ENCODE measurements at places on chromosomes 16 and 17.

- DNase-seq, result no peak
Observed at GRCh38 chr16:59259950-59260319, 525.8 kb upstream of the GOT2 start.

- no peak for DNase-seq
Observed at GRCh38 chr16:63776034-63776433, 1345.8 kb downstream of the CDH11 start.

DNA sequence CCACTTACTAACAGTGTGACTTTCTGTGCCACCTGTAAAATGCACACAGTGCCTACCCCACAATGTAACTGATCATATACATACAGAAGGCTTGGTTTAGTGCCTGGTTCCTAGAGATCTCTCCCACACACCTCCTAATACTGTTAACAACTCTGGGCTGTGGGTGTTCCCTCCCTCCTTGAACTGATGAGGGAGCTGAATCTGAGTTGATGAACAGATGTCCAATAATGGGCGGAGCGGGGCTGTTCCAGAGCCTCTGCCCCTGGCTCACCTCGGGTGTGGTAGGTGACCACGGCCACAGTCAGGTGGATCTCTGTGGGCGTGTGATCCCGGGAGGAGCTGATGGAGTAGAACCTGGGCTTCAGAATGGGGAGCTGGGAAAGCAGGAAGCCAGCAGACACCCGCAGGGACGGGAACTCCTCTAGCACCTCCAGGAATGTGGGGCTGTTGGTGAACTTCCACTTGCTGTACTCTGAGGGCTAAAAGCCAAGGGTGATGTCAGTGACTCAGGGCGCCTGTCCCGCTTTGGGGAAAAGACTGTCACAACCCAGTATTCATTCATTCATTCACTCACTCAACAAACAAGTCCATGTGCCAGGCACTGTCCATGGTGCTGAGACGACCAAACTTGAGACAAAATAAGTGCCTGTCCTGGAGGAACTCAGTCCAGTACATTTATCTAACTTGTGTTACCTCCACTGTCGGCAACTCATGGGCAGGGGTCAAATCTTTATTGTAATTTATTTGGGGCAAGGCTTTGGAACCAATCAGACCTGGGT, 37.6 kb downstream of the NOS2 start:
- peak; percentile 45 for DNase-seq

GRCh38 chr17:66190738-66191592, 968 bp downstream of the CEP112 start:
- DNase-seq, result peak; percentile 70

DNA sequence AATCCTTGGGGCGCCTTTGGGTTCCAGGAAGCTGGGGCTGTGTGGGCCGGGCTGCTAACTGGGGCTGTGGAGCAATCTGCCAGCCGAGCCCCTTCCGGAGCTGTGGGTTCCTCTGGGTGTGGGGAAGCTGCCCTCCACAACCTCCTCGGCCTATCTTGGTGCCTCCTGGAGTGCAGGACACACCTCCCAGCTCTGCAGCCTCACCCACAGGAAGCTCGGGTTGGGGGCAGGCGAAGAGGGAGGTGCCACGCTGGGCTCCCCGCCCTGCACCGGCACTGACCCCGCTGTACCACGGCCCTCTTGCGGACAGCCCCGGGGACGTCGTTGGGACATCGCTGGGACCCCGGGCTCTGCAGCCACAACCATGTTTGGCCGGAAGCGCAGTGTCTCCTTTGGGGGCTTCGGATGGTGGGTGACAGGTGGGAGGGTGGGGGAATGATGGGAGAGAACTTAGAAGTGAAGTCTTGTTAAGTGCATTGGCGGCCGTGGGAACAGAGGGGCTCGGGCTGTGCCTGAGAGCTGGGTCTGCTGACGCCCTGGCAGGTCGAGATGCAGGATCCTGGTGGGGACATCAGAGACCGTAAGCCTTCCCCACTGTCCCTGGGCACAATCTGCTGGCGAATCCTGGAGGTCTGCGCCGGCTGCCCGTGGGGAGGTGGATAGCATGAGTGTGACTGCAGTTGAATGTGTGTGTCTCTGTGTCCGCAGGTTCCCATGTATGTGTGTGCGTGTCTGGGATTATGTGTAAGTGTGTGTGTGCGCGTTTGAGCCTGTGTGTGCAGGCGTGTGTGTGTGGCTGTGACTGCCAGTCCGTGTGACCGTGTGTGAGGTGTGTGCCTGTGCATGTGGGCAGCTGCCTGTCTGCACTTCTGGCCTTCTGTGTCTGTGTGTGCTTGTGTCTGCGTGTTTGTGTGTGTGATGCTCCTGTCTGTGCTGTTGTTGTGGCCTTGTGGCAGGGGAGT, at the start of gene RAP1GAP2:
Gene RAP1GAP2, plus strand, starts transcription at position 275 of the 962 bp plus-strand sequence. Its CDS starts 90 bp downstream, at position 365.
- DNase-seq, result no peak

GRCh38 chr16:8742068-8742467, 55.4 kb downstream of the TMEM186 start:
- DNase-seq, result no peak

DNA sequence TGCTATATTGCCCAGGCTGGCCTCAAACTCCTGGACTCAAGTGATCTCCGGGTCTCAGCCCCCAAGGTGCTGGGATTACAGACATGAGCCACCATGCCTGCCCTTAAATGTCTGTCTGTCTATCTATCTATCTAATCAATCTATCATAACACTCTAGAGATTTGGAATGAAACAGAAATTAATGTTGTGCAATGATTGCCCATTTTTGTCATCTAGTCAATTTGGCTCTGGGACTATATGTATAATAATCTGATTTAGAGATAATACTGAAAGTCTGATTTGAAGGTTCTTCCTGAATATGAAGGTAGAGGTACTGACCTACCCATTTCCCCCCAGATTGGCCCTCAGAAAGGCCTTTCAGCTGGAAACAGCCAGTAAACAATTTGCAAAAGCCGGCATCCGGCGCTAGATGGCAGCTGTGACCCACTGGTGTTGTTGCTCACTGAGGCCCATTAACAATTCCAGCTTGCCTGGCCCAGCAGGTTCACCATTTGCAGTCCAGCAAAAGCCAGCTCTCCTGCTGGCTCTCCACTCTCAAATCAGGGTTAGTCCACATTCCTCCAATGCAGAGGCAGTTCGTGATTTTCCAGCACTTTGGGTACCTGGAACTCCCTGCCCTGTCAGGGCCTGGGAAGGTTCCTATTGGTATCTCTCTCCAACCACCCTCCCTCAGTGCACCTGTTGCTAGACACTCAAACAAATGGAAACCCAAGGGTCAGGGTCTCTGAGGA, 22.9 kb upstream of the C16orf87 start:
- DNase-seq, result peak; percentile 74

DNA sequence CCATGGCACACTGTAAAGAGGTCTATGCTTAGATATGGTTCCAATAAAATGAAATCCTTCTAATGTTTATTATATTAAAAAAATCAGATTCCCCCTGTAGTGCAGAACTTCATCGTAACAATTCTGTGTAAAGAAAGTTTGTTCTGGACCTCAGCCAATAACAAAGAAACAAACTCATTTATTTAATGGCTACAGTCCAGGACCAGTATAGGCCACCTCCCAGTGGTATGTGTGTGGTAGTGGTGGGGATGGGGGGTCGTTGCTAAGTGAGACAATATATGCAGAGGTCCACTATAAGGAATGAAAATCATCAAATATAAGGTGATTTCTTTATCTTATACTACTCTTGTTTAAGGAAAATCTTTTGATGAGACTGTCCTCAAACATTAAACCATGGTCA, 136.4 kb downstream of the CDK5R1 start:
- no peak for DNase-seq

DNA sequence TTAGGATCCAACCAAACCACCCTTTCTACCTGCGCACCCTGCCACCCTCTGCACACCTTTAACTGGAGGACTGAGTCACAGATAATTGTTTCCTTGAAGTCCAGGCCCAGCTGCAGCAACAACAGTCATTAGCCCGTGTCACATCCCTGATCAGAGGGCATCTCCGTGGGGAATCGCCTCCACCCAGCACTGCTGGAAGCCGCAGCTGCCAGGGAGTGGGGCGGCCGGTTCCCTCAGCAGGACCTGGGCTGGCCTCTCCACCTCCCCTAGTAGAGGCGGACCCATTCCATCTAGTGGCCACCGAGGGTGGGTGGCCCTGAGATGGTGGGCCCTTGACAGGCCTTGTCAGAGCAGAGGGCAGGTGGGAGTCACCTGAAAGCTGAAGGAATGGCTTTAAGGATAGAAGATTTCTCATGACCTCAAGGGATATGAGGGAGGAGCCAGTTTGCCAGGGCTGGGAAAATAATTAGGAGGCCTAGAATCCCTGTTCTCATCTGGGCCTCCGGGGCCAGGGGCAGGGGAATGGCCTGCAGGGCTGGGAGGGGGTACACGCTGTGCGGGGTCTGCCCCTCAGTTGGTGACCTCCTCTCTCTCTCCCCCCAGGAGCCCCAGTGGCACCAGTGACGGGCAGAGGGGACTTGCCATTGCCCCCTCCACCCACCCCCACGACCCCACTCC, 6.2 kb downstream of the PRSS53 start:
- DNase-seq, result no peak

- DNase-seq, result no peak
Observed at GRCh38 chr16:84268291-84269040, 26.2 kb upstream of the WFDC1 start.

GRCh38 chr17:80457236-80457856, 19.1 kb downstream of the NPTX1 start:
- no peak for DNase-seq

GRCh38 chr16:4272114-4272956, 488 bp downstream of the TFAP4 start:
- peak; percentile 76 for DNase-seq

- peak; percentile 36 for DNase-seq
Observed at GRCh38 chr16:31700530-31701388, 172.8 kb upstream of the ZNF267 start.

DNA sequence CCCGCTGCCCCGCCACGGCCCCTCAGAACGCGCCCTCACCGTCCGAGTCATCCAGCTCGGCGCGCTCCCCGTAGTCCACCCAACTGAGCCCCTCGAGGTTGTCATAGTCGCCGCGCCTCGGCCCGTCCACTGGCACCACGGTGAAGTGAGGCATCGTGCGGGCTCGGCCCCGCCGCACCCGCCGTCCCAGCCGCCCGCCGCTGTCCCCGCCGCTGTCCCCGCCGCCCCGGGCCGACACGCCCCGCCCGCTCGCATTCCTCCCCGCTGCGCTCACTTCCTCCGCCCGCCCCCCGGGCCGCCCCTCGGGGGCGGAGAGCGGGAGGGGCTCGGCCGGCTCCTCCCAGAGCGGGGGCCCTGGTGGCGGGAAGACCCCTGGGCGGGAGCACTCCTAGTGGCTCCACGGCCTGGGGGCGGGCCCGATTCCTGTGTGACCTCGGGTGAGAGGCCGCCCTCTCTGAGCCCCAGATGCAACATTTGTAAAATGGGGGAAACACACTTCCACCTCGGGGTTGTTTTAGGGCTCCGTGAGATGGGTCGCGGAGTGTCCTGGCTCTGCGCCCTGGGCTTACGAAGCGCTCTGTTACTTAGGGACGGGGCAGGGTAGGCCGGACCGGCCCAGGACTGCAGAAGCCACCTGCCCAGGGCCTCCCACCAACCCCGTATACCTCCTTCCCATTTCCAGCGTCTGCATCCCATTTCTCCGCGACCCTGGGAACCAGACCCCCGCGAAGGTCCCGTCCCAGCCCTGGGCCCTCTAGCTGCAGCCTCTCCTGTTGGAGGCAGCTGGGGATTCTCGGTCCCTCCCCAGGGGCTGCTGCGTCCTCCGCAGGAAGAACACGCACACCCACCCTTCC, at the start of gene SLC12A4:
Gene SLC12A4, minus strand, starts transcription at position 238 of the 854 bp plus-strand sequence. Its CDS starts 84 bp downstream, at position 154.
- DNase-seq, result peak; percentile 88

DNA sequence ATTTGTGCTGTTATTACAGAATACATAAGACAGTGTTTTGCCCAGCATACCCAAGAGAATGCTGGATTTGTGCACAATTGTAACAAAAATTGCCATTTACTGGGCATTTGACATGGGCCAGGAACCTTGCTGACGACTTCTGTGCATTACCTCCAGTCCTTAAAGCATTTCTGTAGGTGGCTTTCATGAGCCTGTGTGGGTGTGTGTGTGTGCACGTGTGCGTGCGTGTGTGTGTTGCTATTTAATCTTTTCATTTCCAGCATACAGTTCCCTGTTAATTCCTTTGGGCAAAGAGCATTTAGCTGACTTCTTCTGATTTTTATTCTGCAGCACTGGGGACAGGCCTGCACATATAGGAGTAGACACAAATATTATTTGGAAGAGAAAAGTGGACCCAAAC, 134.4 kb downstream of the CYLD start:
- no peak for DNase-seq

GRCh38 chr16:13527332-13527731, 392.6 kb upstream of the ERCC4 start:
- no peak for DNase-seq

- DNase-seq, result no peak
Observed at GRCh38 chr17:78255953-78256706, 24.7 kb downstream of the TMEM235 start.

GRCh38 chr17:27241346-27241946, 52.5 kb upstream of the WSB1 start:
- DNase-seq, result peak; percentile 74

GRCh38 chr17:61444831-61445230, 7.4 kb upstream of the TBX4 start:
- peak; percentile 32 for DNase-seq

DNA sequence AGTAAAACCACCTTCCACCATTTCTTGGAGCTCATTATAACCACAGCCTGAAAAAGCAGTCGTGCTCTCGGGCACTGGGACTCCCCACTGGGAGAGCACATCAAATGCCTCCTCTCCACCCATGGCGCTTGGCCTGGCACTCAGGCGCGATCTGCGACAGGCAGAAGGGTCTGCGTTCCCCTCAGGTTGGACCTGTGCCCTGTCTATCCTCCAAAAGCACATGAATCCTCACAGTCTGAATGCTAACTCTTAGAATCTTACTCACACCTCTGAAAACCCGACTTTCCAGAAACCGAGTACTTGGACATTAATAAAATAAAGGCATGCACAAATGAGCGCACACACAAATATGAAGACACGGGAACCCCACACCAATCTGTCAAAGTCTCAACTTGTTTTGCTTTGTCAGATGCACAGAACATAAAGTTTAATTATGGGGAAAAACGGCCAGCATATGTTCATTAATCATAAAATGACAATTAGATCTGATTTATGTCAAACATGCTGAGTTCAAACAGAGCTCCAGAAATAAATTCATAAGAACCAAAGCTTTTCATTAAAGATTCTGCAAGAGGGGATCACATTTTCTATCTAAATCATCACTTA, 20.5 kb upstream of the FAAP100 start:
- no peak for DNase-seq

DNA sequence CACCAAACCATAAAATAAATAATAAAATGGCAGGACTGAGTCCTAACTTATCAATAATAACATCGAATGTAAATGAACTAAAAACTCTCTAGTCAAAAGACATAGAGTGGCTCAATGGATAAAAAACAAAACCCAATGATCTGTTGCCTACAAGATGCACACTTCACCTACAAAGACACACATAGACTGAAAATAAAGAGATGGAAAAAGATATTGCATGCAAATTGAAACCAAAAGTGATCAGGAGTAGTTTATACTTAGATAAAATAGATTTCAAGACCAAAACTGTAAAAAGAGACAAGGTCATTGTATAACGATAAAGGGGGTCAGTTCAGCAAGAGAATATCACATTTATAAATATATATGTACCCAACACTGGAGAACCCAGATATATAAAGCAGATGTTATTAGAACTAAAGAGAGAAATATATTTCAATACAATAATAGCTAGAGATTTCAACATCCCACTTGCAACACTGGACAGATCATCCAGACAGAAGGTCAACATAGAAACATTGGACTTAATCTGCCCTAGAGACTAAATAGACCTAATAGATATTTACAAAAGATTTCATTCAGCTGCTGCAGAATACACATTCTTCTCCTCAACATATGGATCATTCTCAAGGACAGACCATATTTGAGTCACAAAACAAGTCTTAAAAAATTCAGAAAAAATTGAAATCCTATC, 29.8 kb downstream of the SLC47A2 start:
- DNase-seq, result no peak

- peak; percentile 59 for DNase-seq
Observed at GRCh38 chr16:4081521-4082021, 34.7 kb downstream of the ADCY9 start.

All from GM23248 (cell line).